ENCODE measurements at places on chromosomes 2 and 18. TPM values are rescaled to one million over a fixed set of nuclear protein-coding genes. Genes with fewer than 3 reads are reported as not detected.

HOXD11 gene
- total RNA-seq = not detected

RAPH1 gene
- 13.5 TPM for total RNA-seq

CDH19 gene
- not detected for total RNA-seq

PDE1A gene
- not detected for total RNA-seq

PHOSPHO2 gene
- 4.3 TPM for total RNA-seq

LRRTM4 gene
- not detected for total RNA-seq

HEATR5B gene
- 23.9 TPM for total RNA-seq

BCL2 gene
- total RNA-seq = 269 TPM

UGT1A3 gene
- not detected for total RNA-seq

ACADL gene
- total RNA-seq = not detected

GPR45 gene
- total RNA-seq = not detected

FRZB gene
- not detected for total RNA-seq

DUSP11 gene
- total RNA-seq = 36.7 TPM
